ENCODE measurements at places on chromosomes 7 and 10.

- DNase-seq = no peak
Measured at GRCh38 chr10:63765126-63765525, 243.9 kb downstream of the REEP3 start.

DNA sequence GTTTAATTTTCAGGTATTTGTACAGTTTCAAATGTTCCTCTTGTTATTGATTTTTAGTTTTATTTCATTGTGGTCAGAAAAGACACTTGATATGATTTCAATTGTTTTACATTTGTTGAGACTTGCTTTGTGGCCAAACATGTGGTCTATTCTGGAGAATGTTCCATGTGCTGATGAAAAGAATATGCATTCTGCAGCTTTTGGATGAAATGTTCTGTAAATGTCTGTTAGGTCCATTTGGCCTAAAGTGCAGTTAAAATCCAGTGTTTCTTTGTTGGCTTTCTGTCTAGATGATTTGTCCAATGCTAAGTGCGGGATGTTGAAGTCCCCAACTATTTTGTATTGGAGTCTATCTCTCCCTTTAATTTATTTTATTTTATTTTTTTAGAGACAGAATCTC, 70.5 kb downstream of the ZNF503 start:
- no peak for DNase-seq

- no peak for DNase-seq
Measured at GRCh38 chr7:107118109-107118900, 50.5 kb upstream of the HBP1 start.

DNA sequence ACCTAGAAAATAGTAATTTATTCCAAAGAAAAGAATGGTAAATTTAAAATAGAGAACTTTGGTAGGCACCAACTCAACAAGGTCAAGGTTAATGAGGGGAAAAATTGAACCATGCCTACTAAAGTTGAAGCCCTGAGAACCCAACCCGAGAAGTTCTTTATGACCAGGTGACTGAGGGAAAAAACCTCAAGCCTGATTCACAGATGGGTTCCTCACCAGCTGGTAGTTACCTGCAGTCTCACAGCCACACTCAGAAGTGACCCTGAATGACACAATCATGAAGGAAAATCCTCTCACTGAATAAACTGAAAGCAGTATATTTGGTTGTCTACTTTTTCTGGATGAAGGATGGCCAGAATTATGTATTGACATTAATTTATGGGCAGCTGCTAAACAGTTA, 7.0 kb downstream of the C10orf67 start:
- DNase-seq = no peak

GRCh38 chr10:3786295-3787015, 1.4 kb upstream of the KLF6 start:
- no peak for DNase-seq
